ENCODE measurements at places on chromosomes 4 and X.

- DNase-seq, result no peak
Measured at GRCh38 chr4:100391863-100392262, 126.0 kb downstream of the EMCN start.

DNA sequence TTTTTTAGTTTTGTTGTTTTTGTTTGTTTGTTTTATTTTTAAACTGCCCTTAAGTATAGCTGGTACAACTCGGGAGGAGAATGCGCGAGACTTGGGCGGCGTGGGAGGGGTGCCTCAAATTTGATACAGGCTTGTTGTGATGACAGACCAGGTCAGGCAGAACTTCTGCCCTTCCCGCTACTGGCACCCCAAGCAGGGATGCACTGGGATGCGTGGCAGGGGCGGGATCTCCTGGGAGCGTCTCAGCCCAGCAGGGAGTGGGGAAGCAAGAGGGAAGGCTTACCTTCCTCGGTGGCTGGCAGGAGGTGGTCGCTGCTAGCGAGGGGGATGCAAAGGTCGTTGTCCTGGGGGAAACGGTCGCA, 851 bp downstream of the SFRP2 start:
- DNase-seq, result no peak

DNA sequence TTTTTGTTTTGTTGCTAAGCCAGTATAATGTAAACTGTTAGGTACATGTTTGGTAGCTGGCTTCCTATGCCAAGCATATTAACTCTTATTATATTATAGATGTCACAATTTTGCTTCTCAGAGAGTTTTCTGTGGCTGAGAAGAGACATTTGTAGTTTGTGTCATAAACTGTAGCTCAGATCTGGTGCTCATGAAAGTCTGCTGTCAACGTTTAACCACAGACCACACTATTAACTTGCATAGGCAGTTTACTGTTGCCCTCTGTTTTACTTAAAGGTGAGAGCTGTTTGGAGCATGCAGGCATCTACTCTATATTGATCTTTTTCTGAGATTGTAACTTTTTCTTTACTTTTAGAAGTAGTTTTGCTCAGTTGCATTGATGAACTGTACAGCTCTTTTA, 166.8 kb downstream of the TLL1 start:
- no peak for DNase-seq

DNA sequence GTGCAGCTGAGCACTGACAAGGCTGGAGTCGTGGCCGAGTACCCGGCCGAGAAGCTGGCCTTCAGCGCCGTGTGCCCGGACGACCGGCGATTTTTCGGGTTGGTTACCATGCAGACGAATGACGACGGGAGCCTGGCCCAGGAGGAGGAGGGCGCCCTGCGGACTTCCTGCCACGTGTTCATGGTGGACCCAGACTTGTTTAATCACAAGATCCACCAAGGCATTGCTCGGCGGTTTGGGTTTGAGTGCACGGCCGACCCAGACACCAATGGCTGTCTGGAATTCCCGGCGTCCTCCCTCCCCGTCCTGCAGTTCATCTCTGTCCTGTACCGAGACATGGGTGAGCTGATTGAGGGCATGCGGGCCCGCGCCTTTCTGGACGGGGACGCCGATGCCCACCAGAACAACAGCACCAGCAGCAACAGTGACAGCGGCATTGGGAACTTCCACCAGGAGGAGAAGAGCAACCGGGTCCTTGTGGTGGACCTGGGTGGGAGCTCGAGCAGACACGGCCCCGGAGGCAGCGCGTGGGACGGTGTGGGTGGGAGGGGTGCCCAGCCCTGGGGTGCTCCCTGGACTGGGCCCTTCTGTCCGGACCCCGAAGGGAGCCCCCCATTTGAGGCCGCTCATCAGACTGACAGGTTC, 24.3 kb downstream of the RGS12 start:
- DNase-seq, result no peak

DNA sequence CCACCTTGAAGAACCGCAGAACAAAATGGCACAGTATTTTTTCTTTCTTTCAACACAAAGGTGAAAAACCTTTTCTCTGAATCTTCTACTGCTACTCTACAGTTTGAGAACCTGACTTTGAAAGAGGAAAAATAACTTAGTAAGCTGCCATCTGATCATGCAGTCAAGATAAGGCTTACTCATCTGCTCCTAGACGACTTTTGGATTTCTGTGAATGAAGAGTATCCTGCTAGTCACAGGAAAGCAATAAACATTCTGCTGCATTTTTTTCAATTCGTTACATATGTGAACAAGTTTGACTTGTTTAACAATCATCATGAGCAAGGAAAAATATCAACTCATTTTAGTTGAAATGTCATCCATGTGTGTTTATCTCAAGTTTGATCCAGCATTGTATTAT, 25.2 kb downstream of the TIGD2 start:
- peak; percentile 26 for DNase-seq

DNA sequence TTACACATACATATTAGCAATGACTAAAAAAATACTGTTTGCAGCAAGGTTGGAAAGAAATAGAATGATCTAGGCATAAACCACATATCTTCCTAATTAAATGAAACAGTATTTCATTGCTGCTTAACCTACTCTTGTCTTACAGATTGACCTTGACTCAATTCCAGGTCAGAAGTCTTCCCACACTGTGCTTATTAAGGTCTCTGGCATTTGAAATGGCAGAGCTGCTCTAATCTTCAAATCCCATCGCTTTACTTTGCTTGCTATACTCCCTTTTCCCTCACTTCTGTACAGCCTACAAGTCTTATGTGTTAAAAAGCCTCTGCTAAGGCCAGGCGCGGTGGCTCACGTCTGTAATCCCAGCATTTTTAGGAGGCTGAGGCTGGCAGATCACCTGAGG, 424.5 kb downstream of the RPA4 start:
- no peak for DNase-seq

GRCh38 chrX:45557387-45557786, 356.7 kb upstream of the DIPK2B start:
- peak; percentile 45 for DNase-seq

DNA sequence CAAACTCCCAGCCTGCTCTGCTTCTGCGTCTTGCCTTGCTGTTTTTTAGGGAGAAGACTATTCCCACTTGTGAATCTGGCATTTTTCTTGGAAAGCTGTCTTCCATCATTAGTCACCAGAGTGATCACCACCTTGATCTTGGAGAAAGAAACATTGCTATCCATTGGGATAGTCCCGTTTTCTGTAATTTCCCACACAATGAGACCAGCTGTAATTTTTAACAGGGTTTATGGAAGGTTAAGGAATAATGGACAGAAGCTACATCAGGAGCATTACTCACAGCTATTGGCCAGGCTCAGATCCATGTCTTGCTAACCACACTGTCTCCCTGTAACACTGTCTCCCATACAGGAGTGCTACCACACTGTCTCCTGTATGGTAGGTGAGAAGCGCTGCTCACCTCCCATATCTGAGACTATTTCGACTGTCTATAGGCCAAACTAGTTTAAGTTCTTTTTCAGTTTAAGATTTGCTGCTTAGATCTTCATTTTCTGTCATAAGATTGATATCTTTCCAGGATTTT, 523.0 kb downstream of the SPRY1 start:
- no peak for DNase-seq

DNA sequence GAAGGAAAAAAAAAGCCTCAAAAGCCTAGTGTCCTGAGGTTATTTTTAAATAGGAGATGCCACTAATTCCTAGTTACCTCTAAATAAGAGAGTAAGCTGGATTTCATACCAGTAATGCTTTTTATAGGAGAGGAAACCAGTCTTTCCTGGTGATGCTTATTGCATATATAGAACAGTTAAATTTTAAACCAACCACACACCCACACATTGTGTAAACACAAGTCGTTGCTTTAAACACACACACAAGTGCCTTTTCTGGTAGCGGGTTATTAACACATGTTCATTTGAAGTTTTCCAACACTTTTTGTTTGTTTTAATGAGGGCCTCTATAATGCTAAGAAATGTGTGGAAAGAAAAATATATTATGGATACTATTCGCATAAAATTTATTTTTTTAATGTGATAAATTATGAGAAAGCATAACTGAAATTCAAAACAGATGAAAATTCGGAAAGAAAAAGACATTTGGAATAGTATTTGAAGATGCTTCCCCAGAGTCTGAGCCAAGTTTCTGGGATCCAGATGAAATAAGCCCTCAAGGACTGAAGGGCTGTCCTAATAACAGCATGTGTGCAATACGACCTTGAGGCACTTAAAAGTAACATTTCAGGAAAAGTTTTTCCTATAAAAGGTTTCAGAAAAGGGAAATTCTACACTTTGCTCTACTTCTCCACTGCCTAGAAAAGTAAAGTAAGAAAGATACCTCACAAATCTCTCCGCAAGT, 2.0 kb downstream of the ANTXR2 start:
- no peak for DNase-seq

- DNase-seq, result peak; percentile 63
Measured at GRCh38 chr4:2064276-2064991, 5.3 kb downstream of the NAT8L start.

GRCh38 chrX:93422693-93423092, 250.7 kb downstream of the NAP1L3 start:
- peak; percentile 43 for DNase-seq

- DNase-seq, result no peak
Measured at GRCh38 chr4:57044996-57045395, 65.2 kb downstream of the IGFBP7 start.

GRCh38 chrX:21655901-21656586, 2.1 kb downstream of the KLHL34 start:
- no peak for DNase-seq

DNA sequence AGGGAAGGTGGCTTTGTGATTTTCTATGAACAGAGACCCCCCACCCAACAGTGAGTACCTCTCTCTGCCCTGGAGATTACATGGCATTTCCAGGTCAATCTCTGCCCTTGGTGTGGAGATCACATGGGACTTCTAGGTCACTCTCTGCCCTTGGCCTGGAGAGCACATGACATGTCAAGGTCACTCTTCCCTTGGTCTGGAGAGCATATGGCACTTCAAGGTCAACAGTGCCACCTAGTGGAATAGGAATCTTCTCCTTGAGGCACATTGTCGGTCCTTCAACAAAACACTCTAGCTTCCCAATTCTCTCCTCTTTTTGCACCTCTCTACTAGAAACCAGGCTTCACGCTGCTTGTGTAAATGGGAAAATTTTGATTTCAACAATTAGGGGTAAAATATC, 66.2 kb upstream of the TACR3 start:
- peak; percentile 69 for DNase-seq

DNA sequence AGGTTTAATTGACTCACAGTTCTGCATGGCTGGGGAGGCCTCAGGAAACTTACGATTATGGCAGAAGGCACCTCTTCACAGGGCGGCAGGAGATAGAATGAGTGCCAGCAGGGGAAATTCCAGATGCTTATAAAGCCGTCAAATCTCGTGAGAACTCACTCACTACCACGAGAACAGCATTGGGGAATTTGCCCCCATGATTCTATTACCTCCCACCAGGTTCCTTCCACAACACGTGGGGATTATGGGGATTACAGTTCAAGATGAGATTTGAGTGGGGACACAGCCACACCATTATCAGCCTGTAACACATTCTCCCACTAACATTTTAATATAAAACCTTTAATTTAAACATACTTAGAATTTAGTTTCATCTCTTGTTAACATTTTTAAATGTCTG, 144.7 kb upstream of the SMIM10 start:
- DNase-seq, result no peak

- peak; percentile 76 for DNase-seq
Measured at GRCh38 chrX:41180194-41180908, 95.1 kb downstream of the USP9X start.

- DNase-seq, result no peak
Measured at GRCh38 chrX:24796204-24796603, 102.5 kb downstream of the POLA1 start.

DNA sequence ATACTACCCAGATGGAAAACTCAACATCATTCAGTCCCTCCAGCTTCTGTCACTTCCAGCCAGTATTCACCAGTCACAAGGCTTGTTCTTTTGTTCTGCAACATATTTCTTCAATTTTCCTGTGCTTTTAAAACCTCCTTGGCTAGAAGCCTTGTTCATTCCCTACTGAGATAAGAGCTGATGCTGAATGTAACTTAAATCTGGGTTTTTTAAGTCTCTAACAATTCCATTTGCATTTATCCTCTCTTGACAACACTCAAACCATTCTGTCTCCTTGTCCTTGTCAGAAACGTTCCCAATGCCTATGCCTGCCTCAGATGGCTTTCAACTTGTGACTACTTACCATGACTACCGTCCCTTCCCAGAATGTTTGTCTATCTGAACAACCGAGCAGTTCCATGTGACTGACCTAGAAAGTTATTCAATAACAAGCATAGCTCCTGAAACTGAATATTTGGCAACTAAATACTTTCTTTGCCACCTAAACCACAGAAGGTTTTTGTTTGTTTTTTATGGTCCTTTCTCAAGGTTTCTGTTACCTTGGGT, 682.9 kb upstream of the GALNTL6 start:
- no peak for DNase-seq

GRCh38 chr4:148333265-148333664, 108.9 kb downstream of the NR3C2 start:
- peak; percentile 2 for DNase-seq

- no peak for DNase-seq
Measured at GRCh38 chr4:80586716-80587115, 251.2 kb downstream of the CFAP299 start.

GRCh38 chr4:40432504-40432903, 97.4 kb downstream of the CHRNA9 start:
- DNase-seq, result no peak

GRCh38 chr4:169604903-169605331, 7.5 kb downstream of the NEK1 start:
- DNase-seq, result no peak

- no peak for DNase-seq
Measured at GRCh38 chrX:149569770-149570169, 17.5 kb downstream of the MAGEA9B start.

DNA sequence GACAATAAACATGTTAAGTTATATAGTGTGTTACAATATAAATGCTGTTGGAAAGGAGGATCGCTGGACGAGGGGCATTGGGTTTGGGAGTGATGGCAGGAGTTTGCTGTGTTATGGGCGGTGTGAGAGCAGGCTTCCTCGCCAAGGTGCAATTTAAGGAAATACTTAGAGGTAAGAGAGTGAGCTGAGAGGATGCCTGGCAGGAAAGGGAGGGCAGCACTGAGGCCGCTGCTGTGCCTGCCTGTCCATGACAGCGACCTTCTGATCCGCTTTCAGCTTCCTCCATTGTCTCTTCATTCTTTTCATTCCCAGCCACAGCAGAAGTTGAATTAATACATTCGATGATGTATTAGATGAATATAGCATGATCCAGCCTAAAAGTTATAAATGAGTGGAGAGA, 41.2 kb upstream of the TBC1D14 start:
- no peak for DNase-seq

DNA sequence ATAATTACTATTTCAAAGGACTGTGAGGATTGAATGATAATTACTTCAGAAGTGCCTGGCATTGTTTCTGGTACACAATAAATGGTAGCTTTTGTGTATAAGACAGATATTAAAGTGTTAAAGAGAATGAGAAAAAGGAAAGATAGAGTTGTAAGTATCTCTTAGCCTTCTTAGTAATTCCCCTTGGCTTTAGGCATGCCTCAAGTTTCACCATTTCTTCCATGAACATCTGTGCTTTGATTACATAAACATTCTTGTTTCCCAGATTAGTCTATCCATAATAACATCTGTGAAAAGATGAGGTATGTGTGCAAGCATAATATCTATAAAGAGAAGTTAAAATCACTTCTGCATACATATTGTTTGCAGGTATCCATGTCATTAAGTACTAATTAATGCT, 230.9 kb upstream of the TEX13A start:
- DNase-seq, result no peak
